Amygdala (tissue), 56 donors: ENCODE measurements at places on chromosomes 12 and 14.

- no peak for DNase-seq
These were observed 452.8 kb downstream of the AEBP2 start for GRCh38 chr12:19891936-19892591.

DNA sequence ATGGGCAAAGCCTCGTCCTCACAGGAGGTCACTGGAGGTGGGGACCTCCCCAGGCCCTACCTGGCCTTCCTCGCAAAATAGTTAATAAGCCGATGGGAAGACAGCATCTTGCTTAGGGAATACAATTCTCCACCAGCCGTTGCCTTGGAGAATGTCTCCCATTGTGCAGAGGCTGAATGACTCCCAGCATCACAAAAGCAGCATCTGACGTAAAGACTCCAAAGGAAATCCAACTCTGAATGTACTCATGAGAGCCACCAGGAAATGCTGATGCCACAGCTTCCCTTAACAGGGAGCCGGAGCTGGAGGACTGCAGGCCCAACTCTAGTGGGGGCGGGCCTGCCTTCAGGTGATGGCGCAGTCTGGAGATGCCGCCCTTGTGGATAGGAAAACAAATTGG lies 15.5 kb downstream of the CCDC63 start:
- no peak for DNase-seq

GRCh38 chr12:130709971-130710732 lies 5.9 kb downstream of the RIMBP2 start:
- no peak for DNase-seq

DNA sequence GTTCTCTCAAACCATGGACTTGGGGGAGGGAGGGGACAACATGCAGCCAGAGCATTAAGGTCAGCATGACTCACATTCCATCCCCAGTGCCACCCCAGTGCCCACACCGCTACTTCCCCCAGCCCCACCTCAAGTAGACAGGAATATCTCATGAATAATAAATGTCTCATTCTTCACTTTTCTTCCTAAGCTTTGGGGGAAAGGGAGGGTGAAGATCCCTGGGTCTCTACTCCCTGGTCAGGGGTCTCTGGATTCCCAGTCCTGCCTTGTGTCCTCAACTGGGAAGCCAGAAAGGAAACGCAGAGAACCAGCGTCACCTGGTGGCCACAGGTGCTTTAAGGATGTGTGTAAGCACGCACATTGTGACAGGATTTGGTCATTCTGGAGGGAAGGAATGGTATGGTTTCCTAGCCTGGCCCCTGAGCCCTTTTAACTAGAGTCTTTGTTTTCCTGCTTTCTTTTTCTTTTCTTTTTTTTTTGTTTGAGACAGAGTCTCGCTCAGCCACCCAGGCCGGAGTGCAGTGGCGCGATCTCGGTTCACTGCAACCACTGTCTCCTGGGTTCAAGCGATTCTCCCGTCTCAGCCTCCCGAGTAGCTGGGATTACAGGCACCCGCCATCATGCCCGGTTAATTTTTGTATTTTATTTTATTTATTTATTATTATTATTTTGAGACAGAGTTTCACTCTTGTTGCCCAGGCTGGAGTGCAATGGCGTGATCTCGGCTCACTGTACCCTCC lies 3.4 kb downstream of the GPR84 start:
- no peak for DNase-seq

DNA sequence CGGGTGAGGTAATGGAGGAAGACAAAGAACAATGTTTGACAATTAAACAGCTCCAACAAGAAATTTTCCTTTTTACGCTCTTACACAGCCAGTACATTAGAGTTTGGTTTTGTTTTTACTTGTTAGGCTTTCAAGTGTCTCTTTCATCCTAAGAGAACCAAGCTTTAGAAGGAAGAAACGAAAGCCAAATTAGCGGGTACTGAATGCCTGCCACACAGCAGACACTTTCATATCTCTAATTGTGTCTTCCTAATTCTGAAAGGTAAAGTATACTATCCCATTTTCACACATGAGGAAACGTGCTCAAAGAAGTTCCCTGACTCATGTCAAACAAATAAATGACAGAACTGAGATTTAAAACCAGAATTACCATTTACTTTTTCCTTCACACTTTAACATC lies 65.0 kb downstream of the CDK17 start:
- DNase-seq: no peak

DNA sequence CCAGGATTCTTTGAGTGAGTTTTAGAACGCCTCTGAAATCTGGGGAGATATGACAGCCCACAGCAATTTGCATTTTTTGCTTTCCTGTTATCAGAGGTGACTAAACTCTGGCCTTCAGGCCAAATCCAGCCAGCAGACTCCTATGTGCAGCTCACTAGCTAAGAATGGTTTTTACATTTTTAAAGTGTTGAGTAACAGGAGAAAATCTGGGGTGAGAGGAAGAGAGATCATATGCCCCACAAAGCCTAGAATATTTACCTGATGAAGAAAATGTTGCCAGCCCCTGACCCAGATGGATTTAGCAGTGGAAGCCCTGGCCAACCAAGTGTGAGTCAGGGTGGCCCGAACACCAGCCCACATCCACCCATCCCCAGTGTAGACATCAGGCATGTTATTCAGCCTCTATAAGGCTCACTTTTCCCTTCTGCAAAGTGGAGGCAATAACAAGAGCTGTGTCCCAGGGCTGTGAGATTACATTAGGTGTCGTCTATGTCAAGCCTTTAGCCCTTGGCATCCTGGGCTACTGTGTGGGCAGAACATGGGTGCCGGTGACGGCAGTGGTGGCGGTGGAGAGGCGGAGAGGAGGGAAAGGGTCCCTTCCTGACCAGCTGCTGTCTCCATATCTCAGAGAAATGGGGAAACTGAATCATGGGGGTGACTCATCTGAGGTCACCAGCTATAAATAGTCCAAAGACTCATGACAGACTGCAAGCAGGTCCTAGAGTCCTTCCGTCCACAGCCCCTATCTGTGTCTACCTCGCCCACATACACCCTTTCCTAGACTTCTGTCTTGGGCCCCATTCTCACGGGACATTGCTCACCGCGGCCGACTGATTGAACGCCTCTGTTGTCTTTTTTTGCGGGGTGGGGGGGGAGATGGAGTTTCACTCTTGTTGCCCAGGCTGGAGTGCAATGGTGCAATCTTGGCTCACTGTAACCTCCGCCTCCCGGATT lies 32.6 kb upstream of the CD9 start:
- no peak for DNase-seq

GRCh38 chr14:99986396-99986795 lies 78.8 kb upstream of the EVL start:
- no peak for DNase-seq

DNA sequence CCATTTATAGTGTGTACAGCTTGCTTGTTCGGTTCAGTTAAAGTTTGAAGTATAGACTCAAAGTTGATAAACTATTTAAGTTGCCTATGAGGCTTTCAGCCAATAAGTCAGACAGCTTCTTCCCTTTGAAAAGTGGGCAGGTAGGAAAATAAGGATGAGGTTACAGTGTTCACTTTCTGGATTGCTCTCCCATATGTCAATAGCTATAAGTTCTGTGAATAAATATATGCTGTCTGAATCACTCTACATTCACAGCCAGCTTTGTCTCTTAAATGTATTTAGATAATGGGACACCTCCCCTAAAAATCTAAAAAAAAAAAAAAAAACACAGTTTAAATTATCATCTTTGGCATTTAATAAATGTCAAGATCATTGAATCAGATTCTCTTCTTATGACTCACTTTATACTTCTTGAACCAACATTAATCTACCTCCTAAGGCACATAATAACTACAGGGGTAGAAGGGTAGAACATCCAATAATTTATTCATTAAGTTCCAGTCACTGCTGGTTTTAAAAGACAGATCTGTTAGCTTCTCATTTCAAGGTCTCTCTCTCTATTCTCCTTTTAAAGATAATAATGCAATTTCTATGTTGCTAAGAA lies 126.4 kb upstream of the PCED1B start:
- DNase-seq: no peak

GRCh38 chr12:28963554-28963953 lies 185.5 kb upstream of the FAR2 start:
- no peak for DNase-seq

GRCh38 chr14:80364274-80364673 lies 153.0 kb upstream of the DIO2 start:
- no peak for DNase-seq

- DNase-seq: no peak
These were observed 36.1 kb upstream of the KRAS start for GRCh38 chr12:25286837-25287236.

DNA sequence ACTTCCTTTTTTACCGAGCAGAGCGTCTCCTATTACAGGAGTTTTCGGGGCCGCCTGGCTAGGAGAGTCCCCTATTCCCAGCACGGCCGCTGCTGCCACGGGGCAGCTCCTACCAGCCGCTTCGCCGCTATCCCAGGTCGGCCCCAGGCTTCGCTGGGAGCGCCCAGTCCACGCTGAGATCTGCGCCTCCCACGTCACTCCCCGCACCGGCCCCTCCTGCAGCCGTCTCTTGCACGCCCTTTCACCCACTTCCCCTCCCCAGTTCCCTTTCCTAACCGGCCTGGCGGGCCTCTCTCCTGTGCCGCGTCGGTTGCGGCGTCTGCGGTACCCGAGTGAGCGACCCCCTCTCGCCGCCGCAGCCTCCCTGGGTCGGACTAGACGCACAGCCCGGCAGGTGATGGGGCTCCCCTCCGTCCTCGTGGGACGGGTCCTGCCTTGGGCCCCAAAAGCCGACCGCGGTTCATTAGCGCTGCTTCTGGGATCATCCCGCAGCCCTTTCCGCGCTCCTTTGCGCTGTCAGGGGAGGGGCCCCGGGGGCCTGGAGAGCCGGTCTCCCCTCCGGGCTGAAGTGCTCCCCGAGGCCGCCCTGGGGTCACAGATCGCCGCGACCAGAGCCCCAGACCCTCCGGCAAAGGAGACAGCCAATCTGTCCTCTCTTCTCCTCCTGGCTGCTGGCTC lies 1318.4 kb downstream of the TMEM121 start:
- DNase-seq: no peak

GRCh38 chr12:12460935-12461922 lies 101.4 kb downstream of the DUSP16 start:
- DNase-seq: no peak

DNA sequence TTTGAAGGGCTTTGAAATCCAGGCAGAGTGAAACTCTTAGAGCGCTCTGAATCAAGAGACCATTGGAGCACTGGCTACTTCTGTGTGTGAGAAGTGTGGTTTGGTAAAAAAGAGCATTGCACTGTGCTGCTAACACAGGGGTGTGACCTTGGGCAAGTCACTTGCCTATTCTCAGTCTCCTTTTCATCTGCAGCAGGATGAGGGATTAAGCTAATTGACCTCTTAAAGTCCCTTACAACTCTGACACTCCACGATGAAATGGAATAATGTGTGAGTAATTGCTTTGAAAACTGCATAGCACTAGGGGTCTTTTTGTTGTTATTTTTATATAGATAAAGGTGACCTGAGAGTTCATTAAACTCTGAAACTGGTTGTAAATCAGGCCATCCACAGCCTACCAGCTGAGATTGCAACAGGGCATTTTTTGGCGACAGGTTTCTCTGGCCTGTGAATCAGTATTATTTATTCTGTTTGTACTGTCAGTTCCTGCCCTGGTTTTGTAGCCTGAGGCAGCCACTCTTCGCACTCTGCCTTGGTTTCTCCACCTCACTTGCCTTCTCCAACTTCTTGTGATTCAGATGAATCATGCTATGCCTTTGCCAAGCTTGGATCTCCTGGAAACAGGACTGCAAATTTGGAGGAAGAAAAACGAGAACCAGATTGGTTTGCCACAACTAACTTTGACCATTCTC lies 159.9 kb upstream of the PARP11 start:
- DNase-seq: no peak

DNA sequence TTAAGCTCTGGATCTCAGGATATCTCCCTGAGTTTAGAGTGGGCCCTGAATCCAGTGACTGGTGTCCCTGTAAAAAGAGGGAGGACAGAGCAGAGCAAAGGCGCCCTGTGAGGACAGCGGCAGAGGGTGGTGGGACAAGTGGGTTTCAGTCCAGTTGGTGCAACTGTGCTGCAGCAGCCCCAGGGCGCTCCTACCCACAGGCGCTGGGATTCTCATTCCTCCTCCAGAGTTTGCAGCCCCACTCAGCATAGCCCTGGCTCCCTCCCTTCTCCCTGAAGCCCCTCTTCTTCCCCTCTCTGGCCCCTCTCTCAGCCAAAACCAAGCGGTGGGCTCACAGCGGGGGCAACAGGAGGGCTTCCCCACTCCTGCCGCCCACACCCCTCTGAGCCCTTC lies 1.6 kb downstream of the TMEM179 start:
- DNase-seq: no peak

DNA sequence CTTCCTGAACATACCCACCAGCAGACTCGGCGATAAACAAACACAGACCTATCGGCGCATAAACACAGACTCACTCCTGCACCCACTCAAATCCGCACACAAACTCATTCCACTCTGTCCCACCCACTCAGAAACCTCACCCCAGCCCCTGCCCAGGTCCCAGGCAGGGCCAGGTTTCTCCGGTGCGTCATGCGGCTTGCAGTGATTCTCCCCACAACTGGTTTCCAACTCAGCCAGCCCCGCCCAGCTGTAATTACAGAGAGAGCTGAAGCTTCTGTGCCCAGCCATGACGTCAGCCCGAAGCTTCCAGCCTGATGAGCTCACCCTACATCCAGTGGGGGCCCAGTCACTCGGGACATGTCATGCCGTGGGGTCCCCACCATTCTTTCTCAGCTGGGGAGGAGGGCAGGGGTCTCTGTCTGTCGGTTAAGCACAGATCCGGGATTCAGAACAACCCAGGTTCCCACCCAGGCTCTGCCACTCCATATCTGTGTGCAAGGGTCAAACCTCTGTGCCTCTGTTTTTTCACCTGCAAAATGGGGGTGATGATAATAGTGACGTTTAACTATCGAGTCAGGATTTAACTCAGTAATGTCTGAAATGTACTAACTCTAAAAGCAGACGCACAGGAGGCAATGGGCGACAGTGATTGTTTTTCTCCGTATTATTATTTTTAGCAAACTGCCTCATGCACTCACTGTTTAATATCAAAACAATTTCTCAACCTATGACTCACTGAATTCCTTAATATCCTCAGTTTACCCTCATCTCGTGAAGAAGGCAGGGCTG lies 2.3 kb upstream of the HSPB8 start:
- peak; percentile 29 for DNase-seq

DNA sequence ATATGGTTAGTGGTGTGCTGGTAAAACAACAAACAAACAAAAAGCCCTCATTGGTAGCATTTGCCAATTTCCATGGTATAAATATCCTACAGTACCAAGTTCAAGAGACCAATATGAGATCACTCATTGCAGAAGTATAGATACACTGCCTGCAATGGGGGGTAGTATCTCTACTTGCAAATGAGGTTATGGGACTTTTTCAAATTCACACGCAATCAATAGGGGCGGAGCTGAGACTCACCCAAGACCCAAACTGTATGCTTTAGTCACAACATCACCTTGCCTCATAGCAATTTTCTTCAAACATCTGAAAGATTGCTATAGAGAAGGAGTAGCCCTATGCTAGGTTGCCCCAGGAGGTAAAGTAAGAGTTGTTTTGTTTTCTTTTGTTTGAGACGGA lies 93.7 kb downstream of the VCPKMT start:
- no peak for DNase-seq

DNA sequence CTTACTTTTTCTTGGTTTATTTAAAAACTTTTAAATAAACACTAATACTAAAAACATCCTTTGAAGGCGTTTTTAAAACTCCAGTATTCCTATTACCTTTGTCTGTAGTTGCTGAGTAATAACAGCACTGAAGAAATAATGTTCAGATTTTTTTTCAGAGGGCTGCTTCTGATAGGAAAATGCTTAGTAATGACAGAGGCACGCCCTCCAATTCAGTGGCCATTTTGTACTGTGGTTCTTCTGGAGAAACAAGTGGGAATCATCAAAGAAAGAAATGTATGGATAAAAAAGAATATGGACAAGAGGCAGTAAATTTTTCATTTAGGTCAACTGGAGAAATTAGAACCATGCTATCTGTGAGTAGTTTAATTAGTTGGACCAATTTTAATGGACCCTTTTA lies 13.6 kb downstream of the VEZT start:
- DNase-seq: no peak
